DND-41 (cell line): ENCODE measurements at places on chromosomes 2 and 18.

DNA sequence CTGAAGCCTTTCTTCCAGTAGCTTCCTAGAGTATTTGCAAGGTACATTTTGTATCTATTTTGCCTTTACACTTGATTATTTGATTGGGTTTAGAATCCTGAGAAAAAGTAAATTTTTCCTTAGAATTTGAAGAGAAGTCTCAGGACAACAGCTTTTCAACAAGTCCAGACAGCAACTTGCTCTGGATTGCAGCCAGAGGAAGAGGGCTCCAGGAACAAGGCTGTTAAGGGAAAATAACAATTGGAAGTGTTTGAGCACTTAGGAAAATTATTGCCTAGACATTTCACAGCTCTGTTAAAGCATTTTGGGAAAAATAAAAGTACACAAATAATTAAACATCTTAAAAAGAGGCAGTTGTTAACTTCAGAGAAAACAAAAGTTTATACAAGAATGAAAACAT lies 58.3 kb upstream of the RAPGEF4 start:
- DNase-seq, result no peak

DNA sequence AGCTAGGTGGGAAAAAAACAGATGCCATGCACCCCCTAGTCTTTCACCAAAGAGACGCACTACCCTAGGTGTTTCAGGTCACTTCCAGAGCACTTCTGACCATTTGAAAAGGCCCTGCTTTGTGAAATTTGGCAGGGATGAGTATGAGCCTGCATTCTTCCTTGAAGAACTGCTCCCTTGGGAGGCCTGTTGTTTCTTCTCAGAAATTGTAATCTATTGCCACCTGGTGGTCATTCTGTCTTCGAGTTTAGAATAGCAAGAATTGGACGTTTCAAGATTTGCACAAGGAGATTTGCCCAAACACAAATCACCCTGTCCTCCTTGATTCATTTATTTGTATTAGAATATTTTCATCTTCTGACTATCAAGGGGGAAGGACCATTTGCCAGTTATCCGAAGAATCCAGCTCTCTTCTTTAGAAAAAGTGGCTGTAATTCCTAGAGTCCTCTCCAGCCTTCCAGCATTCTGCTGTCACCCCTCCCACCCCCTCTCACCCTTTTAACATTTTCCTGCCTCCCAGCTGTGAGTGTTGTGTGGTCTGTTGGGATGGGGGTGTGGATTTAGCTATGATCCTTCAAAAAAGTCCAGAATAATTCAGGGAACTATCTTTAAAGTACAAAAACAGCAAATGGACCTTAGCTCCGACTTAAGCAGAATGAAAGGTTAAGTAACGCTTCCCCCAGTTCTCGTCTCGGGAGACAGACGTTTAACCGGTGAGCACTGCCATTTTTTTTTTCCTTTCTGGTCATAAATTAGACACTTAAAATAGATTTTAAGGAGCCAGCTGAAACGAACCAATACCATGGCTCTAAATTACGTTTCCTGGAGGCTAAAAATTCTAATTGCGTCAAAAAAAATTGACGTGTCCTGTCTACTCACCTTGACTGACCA lies 3.7 kb upstream of the GAD1 start:
- peak; percentile 35 for DNase-seq

GRCh38 chr2:35495182-35495581 lies 860.4 kb upstream of the CRIM1 start:
- DNase-seq, result no peak

- peak; percentile 57 for DNase-seq
These were observed 43.7 kb upstream of the SEMA4C start for GRCh38 chr2:96913398-96914202.

- DNase-seq, result no peak
These were observed 48.8 kb downstream of the CABYR start for GRCh38 chr18:24187689-24188088.

GRCh38 chr18:79862562-79862961 lies 64.8 kb downstream of the KCNG2 start:
- no peak for DNase-seq

GRCh38 chr2:113010088-113010487 lies 4.8 kb downstream of the IL36A start:
- no peak for DNase-seq

GRCh38 chr2:17302281-17302680 lies 216.0 kb downstream of the RAD51AP2 start:
- DNase-seq, result no peak

DNA sequence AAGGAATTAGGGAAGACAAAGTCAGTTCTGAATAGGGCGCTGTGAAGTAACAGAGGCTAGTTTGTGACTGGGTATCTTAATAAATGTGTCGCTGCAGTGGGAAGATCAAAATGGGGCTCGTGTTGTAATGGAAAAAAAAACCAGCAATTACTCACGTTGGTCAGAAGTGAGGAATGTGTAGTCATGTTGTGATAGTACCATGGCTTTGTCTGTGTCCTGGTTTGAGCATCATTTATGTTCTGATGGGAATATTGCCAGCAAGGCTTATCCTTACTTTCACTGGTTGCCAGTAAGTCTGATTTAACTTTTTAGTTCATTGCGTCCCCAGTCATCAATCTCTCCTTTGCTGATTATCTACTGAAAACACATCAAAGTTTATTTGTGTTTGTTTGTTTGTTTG lies 467.6 kb downstream of the NYAP2 start:
- no peak for DNase-seq

DNA sequence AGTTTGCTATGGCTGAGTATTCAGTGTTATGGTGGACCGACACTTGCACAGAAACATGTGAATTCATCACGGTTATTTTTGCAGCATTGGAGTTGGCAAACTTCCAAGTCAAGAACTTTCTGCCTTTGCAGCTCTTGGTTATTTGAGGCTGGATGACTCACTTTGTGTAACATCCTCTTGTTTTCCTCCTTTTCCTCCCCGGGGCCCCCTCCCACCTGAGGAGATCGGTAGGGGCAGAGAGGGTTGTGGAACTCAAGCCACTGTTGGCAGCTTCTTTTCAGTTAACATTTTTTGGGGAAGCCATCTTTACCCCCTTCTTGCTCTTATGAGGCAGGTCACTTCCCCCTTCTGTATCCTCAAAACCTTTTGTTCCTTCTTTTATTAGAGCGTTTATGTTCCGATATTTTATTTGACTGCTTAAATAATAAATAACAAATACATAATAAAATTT lies 48.6 kb downstream of the DDX1 start:
- no peak for DNase-seq

DNA sequence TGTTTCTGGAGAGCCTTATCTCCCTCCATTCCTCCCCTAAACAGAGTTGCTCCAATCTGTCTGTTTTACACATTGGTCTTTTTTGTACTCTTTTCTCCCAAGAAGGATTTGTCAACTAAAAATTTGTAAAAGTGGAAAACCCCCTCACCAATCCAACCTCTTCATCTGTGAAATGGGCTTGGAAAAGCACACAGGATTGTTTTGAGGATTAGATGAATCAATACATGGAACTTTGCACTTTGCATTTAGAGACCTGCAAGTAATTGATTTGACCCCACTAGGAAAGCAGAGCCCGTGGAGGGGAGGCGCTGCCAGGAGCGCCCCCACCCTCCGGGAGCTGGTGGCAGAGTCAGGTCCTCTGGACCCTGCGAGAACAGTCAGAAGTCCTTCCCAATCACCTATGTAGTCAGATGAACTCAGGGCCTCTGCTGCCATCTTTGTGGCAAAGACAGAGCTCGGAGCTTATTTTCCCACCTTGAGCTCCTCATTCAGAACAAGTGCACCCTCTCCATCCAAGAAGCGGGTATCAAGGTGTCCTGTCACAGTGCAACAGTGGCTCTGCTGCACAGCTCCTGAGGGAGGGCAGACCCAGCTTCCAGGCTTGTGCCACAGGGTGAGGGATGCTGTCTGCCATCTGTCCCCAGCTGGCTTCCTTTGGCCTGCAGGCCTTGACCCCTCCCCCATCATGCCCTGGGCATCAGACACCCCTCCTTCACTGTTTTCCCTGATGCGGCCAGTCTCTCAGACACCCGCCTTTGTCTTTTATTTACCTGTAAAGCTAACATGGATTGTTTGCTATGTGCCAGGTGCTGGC lies 1.7 kb upstream of the TMEM185B start:
- DNase-seq, result no peak

DNA sequence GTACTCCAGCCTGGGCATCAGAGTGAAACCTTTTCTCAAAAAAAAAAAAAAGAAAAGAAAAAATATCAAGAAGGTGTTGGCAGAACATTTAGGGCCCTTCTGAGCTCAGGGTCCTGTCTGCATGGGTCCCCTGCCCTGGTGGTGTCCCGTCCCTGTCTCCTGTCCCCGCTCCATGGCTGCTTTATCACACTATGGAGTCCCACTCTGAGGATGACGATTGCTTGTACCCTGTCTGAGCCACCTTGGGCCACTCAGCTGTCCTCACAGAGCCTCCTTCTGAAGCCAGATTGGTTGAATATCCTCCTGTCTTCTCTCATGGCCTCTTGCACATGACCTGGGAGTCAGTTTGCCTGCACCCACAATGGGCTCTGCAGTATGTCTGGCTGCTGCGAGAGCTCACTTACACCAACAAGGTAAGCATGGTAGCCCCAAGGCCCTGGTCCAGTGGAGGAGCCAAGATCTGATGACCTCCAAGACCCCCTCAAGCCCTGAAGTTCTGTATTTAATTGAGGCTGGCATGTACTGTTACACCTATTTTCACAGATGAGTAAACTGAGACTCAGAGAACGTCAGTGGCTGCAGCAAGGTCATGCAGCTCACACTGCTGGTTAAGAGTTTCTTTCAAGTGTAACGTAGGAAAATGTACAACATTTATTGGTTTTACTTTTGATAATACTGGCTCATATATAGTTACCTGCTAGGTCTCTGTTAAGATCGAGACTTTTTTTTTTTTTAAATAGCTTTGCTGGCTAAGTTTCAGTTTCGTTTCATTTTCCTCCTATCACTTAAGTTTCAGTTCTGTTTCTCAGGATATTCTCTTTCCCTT lies 16.9 kb upstream of the ZCCHC2 start:
- peak; percentile 36 for DNase-seq

DNA sequence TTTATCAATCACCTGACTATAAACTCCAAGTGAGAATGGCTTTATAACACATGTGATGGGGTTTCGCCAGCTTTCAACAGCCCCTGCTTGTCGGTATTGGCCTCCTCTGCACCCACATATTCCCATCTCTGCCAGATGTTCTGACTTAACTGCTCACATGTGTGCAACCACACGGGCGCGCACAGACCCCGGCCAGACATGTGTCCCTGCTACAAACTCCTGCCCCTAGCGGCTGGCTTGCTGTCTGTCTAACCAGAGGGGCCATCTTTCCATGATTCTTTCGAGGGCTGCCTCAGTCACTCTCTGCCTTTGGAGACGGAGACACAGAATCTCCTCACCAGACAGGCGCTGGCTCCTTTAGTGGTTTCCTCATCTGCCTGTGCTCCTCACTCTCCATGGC lies 15.3 kb downstream of the STON1 start:
- no peak for DNase-seq

- DNase-seq, result peak; percentile 36
These were observed 294.1 kb downstream of the BCL2 start for GRCh38 chr18:63025251-63026090.

DNA sequence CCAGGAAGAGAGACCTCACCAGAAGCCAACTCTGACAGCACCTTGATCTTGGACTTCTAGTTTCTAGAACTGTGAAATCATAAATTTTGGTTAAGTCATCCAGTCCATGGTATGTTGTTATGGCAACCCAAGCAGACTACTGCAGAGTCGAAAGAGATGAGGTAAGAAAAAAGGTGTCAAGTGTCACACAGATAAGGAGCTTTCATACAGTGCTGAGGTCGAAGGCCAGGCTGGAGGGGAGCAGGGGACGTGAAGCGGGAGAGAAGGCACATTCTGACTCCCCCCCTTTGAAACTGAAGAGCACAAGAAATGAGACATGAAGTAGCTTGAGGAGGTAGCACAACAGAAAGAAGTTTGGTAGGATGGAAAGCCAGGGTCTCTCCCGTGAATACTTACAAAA lies 110.4 kb downstream of the ALK start:
- DNase-seq, result no peak

GRCh38 chr18:57443702-57444101 lies 8.5 kb downstream of the ONECUT2 start:
- DNase-seq, result no peak

DNA sequence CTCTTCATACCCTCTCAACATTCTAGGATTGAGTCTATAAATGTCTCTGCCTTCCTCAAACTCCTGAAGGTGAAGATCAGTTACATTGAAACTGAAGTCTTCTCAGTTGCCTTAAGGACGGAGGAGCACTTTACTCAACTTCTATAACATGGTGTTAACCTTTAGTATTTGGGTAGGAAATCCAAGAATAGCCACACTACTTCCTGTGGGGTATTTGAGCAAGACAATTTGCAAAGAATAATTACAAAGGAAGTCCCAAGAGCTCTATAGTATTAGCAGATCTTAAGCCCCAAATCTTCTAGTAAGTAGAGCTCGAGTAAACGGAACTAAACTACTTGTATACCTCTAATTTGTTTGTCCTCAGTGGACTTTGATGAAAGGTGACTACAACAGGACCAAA lies 80.9 kb downstream of the SP100 start:
- no peak for DNase-seq
